ENCODE measurements at places on chromosomes 2 and 18.

- DNase-seq, result no peak
These were observed 154.9 kb upstream of the SMIM21 start for GRCh38 chr18:75582406-75582821.

DNA sequence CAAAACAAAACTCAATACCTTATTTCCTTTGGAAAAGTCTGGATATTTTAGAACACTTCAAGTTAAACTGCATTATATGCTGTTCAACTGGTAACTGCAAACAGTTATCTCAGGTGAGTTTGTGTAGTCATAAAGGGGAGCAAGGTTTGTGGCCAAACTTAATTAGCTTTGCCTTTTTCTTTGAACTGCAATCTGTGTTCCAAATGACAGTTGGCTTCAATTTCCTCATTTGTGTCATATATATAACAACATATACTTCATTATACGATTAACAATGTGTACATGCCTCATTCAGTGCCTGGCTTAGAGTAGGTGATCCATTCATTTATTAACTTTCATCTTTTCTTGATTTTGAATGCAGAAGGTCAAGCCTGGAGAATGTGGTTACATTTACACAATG lies 55.8 kb downstream of the KCNE4 start:
- no peak for DNase-seq

DNA sequence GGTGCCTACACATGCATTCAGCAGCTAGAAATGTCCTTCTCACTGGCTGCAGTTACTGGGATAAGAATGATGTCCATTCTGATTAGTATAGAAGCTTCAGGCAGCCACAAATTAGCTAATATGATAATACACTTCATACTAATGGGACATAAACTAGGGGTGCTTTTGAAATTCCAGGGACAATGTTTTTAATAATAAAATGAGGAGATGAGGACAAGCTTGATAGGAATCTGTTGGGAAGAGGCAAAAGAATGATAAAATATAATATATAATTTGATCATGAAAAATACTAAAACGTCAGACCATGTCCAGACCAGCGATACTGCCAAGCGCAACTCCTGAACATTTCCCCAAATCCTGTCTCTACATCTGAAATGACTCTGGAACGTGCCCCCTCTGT lies 157.1 kb downstream of the RIT2 start:
- no peak for DNase-seq

DNA sequence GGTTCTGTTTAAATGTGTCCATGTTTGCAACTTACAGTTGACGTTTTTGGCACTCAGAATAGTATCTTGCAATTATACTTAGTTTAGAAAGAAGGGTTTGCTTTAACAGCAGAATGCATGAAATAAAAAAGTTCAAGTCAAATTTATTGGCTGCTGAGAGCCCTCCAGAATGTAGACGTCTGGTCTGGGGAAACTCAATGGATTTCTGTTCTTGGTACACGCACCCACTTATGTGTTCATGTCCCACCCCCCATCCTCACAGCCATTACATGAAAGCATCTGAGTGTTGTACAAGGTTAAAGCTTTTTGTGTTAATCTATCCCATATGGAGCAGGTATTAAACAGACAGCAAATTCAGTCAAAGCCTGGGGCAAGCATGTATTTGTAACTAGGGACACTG lies 219.5 kb downstream of the SOX11 start:
- no peak for DNase-seq

GRCh38 chr2:238176613-238177012 lies 17.8 kb downstream of the ERFE start:
- no peak for DNase-seq

- DNase-seq, result no peak
These were observed 1.6 kb downstream of the ATOH8 start for GRCh38 chr2:85755122-85756027.

- DNase-seq, result no peak
These were observed 17.5 kb downstream of the GNLY start for GRCh38 chr2:85711578-85712060.

- no peak for DNase-seq
These were observed 21.2 kb downstream of the PARD3B start for GRCh38 chr2:204566439-204566838.

- no peak for DNase-seq
These were observed 62.5 kb upstream of the MRPS9 start for GRCh38 chr2:104975371-104975770.

DNA sequence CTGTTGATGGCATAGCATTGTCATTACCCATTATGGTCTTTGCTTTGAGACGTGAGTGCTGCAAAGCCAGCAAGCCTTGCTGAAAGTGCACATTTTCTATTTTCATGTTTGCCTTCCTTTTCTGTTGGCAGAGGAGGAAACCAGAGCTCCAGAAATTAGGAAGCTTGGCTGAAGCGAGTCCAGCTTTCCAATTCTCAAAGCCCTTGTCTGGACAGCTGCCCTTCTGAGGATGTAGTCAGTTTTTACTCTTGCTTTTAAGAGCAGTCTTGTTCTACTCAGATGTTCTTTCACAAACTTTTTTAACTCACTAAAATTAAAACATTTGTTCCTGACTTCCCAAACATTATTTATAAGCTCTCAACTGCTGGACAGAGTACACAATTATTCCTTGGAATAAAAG lies 93.8 kb downstream of the ICOS start:
- DNase-seq, result no peak

DNA sequence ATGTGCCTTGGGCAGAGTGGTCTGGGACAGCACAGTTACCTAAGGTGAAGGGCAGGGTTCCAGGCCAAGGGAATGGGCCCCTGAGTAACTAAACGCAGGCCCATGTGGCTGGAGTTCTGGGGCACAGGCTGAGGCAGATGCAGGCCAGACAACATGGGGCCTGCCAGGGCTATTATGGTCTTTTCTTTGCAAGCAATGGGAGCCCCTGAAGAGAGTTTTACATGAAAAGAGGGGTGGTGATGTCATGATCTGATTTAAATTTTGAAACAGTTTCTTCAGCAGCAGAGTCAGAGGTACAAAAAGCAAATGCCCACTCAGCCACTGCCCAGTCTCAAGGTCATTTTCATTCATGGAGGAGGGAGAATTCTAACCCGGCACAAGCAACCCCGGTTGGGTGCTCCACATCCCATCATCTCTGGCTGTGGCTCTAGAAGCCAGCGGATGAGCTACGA lies 5.6 kb downstream of the CHST10 start:
- no peak for DNase-seq

- DNase-seq, result no peak
These were observed 65.0 kb upstream of the LRATD1 start for GRCh38 chr2:14567561-14567960.

DNA sequence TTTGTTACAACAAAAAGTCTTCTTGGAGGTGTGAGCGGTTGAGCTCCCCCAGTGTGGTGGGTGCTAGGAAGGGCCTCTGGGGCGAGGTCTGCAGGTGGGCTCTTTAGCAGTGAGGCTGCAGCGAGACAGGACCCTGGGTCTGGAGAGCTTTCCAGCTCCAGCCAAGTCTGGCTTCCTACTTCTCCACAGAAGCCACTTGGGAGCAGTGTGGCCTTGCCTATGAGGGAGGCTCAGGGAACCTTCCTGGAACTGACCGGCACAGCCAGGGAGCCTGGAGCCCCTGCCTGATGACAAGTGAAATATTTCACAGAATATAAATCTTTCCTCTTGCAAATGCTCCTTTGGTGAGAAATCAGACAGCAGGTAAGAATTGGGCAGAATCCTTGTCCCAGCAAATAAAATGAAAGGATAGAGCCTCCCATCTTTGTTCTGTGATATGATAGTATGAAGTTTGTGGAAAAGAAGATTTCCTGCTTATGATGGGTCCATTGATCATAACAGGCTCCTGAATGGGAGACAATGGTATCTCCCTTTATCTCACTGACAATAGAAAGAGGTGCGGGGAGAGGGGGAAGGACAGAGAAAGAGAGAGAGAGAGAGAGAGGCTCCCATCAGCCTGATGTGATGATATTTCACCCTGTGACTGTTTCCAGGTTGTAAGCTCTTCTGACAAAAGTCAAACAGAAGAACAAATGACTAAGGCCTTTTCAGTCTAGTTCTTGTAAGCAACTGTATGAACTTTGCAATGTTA lies 289.8 kb upstream of the SPRED2 start:
- no peak for DNase-seq

GRCh38 chr2:75018162-75018561 lies 59.7 kb downstream of the POLE4 start:
- DNase-seq, result no peak

- no peak for DNase-seq
These were observed 91.7 kb upstream of the MEIS1 start for GRCh38 chr2:66343259-66343658.

- no peak for DNase-seq
These were observed 18.0 kb upstream of the FAP start for GRCh38 chr2:162261032-162261945.

DNA sequence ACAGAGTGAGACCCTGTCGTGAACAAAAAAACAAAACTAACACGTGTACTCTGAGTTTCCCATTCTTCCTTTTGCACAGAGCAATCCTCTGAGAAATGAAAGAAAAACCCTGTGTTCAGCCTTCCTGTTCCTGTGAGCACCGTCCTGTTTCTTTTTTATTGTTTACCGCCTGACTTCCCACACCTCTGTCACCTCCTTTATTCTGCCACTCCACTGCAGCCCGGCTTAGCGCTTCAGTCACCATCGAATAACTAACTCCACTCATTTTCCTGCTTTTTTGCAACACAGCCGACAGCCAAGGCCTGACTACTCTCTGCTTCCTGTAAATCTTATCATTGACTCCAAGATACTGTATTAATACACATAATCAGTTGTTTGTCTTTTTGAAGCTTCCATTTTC lies 40.9 kb downstream of the TGOLN2 start:
- no peak for DNase-seq

DNA sequence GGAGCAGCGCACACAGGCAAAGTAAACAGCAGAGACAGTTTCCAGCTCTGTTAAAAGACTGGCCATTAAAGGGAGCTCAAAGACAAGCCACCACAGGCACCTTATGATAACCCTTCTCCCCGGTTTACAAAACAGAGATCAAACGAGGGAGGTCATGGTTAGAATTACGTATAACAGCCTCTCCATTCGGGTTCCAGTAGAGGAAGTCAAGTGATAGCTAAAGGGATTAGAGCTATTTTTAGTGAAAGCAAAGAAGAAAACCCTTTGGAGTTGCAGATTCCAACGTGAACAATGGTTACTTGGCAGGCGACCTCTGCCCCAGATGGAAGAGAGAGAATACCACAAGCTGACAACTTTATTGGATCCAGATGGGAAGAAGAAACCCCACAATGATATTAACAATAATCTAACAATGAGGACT lies 31.2 kb upstream of the EDAR start:
- no peak for DNase-seq

DNA sequence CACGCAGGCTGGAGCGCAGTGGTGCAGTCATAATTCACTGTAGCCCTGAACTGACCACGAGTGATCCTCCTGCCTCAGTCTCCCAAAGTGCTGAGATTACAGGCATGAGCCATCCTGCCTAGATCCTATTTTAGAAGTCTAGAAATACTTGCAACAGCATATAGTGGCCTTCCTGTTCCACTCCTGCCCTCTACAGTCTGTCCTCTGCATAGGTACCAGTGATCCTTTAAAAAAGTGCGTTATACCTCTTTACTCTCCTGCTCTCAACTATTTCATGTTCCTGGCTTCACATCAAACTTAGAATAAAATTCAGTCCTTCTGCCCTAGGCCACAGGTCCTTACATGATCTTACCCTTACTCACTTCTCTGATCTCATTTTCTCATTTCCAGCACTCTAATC lies 6.0 kb downstream of the COMMD1 start:
- DNase-seq, result no peak

DNA sequence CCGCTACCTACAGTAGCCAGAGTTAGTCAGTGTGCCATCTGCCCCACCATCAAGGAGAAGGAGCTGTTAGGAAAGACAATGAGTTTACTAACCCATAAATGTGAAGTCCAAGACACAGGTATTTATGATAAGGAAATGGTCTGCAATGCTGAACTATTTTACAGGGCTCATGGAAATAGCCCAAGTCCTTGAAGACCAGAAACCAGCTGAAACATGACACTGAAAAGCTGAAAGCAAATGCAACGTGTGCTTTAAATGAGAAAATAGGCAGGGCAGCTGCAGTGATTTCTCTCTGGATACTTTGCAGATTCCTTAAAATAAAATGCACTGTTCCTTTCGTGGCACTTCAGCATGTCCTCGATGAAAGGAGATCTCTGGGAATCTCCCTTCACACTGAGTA lies 256.4 kb upstream of the TCF4 start:
- no peak for DNase-seq

GRCh38 chr18:21831413-21831831 lies 90.8 kb downstream of the MIB1 start:
- DNase-seq, result no peak
